ENCODE measurements at places on chromosomes 5 and 9.

GRCh38 chr5:147369742-147370374 is 135.0 kb downstream of the STK32A start:
- DNase-seq: no peak

DNA sequence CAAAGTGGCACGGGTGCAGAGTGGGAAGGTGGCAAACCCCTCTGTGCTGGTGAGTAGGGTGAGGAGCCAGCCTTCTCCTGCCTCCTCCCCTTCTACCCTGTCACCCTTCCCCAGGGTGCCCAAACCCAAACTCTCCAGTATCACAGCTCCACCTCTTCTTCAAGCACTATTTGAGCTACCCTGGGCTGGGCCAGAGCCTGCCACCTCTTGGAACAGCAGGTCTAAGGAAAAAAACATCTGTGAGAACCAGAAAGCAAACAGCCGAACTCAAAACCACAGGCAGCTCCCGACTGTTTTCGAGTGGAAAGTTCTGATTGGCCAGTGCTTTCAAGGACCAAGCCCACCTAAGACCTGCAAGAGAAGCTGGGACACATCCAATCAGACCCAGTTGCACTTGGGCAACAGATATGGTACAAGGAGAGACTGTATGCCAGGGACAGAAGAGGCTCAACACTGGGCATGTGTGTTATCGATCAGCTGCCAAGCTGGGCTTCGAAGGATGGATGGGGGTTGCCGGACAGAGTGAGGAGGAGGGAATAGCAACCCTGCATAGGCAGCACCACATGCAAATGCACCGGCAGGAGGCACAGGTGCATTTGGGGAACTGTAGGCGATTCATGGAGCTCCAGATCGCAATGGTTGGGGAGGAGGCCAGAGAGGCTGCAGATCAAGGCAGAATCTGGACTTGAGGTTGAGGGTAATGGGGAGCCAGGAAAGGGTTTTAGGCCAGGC is 19.7 kb downstream of the ACSL6 start:
- no peak for DNase-seq

- DNase-seq: no peak
Measured at GRCh38 chr9:83521011-83521410, 17.2 kb downstream of the FRMD3 start.

DNA sequence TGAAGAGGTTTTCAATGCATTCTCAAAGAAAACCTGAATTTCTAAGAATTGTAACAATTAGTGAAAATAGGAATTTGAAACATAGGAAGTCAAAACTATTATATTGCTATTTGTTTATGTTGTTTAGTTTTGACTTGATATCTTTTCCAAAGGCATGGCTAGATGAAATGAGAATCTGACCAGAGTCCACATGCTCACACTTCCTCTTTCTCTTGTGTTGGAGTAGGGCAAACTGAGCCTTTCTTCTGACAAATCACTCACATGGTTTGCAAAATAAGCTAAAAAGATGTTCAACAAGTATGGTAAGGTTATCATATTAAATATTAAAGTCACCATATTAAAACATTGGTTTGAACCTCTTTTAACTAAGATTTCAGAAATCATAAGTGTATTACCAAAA is 512.6 kb downstream of the ISL1 start:
- DNase-seq: no peak

- DNase-seq: no peak
Measured at GRCh38 chr5:142849880-142850279, 79.7 kb downstream of the ARHGAP26 start.

DNA sequence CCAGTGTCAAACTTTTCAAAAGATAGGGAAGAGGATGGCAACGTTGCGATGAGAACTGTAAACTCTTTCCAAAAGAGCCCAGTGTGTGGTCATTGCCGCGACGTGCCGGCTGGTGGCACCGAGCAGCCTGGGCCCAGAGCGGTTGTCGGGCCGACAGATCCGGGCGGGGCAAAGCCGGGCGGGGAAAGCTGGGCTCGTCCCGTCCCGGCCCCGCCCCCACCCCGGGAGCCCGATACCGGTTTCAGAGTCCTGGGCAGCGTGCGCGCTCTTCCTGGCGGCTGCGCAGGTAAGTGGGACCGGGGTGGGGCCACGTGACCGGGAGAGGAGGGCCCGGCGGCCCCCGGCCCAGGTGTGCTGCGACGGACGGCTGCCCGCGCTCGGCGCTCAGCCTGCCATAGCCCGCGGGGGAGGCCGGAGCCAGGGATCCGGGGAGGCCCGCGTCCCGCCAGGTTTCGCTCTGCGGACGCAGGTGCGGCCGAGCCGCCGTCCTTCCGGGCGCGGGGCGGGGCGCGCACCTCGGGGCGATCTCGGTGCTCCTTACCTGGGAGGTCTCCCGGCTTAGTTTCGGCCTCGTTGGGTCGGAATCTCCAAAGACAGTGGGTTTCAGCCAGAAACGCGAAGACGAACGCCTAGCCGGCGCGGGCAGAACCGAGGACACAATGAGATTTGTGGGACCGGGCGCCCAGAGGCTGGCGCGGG is at the start of gene MARVELD2:
Gene MARVELD2, plus strand, starts transcription at position 232 of the 699 bp plus-strand sequence. CDS start 4,270 bp downstream, outside the sequence.
- peak; percentile 3 for DNase-seq

DNA sequence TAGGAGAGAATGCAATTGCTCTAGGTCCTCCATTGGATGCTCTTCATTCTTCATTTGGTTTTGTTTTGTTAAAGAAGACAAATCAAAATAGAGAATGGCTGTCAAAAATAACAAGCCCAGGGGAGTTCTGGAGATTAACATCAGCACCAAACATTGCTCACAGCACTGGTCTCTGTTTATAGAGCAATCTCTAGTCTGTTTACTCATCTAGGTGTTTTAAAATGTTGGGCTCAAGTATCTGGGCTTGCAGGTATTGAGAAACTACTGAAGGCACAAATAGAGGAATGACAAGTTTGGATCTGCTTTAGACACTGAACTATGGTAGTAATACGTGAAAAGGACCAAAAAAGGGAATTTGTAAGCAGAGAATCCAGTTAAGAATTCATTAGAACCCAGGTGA is 77.0 kb upstream of the TMC1 start:
- DNase-seq: no peak

DNA sequence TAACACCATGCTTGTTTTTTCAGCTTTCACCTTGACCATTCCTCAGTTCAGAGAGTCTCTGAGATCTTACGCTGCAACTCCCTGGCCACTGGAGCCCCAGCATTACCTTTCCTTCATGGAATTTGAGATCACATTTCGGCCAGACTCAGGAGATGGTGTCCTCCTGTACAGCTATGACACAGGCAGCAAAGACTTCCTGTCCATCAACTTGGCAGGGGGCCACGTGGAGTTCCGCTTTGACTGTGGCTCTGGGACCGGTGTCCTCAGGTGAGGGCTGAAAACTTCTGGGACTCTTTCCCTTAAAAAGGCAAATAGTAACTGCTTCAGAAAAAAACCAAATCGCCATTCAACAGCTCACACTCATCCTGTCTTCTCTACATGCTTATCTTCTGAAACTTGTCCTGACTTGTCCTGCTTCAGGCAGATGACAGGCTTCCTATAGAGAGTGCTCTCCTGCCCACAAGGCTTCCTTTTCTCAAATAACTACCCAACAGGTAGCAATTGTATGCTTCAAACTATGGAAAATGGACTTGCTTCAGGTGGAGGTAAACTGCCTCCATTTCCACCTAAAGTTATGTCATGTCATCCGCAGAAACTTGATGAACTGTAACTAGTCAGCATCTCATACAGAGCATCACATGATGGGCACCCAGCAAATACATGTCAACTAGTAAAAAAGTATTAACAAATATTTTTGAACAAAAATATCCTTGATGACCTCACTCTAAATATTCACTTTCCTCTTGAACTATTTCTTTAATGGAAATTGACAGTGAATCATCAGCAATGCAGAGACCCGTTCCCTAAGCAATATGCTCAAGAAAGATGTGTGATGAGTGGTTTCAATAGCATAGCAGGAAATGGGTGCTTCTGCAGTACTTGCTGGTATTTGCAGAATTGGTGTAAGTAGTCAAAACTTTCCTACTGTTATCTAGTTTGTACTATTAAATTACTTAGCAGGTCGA is 129.2 kb downstream of the LIFR start:
- DNase-seq: no peak

DNA sequence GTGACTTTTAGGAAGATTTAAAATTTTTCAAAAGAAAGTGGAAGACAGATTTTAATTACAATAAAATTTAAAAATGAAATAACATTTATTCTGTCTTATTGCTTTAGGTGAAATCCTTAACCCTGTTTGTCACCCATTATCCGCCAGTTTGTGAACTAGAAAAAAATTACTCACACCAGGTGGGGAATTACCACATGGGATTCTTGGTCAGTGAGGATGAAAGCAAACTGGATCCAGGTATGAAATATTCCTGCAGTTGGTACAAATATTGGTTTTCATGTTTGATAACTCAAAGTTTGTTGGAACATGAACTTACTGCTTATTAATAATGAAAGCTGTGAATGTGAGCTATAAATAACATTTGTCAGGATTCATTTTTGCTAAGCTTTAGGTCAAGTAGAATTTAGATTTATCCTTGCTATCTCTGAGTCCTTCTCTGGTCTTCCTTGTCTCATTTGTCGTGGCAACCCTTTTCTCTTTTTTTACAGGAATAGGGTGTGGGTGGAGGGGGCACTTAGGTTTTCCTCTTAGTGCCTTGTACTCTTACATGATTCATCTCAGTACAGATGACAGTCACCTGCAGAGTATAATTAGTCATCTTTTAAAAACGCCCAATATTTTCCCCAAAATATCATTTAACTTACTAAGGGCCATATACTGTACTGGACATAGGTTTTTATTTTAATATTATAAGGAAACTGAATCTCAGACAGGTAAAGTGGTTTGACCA is 95.3 kb upstream of the RASGRF2 start:
- no peak for DNase-seq

- DNase-seq: no peak
Measured at GRCh38 chr5:80069918-80070318, 34.8 kb downstream of the THBS4 start.

- DNase-seq: no peak
Measured at GRCh38 chr5:142737179-142737578, 33.0 kb upstream of the ARHGAP26 start.

DNA sequence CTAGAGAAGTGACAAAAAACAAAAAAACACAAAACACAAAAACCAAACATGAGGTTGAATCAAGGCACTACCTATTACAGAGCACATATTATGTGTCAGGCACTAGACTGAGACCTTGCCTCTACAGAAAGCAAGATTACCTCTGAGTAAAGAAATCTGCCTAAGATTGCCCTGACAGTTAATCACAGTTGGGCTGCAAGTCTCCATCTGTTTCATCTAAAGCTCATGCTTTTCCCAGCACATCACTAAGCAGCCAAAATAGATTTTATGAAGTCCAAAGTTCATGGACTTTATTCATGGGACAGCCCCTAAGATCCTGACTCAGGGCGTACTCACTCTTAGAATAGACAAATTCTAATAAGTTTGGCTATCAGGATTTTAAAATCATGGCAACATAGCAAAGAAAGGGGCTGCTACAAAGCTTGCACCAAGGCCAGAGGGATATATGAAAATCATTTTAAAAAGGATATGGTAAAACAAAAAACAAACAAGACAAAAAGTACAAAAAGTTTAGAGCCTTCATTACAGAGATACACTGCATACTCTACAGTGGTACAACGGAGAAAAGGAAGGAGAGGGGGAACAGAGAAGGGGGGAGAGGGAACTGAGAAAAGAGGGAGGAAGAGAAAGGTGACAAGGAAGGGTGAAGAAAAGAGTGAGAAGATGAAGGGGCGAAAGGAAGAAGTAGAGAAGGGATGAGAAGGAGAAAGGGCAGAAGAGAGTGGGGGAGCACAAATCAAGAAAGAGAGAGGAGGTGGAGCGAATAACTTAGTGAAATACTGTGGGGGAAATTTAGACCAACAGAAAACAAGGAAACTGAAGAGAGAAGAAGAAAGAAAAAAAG is 58.2 kb downstream of the RICTOR start:
- no peak for DNase-seq

DNA sequence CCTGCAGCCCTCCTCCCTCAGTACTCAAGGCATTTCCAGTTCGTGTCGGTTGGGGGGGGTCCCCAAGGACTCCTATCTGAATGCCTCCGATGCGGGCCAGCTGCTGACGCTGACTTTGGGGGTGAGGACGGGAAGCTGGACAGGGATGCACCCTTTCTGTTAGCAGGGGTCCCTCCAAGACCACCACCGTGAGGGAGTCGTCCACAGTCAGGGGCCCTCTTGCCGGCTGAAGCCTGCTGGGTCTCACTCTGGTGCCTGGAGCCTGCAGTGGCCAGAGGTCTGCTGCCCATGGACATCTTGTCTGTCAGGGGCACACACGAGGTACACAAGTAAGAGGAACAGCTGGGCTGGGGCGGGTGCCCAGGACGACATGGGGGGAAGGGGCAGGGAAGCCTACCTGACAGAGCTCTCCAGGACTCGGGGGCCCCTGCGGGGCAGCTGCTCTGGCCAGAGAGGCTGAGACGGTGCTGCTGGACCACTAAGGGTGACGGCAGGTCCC is 9.1 kb upstream of the ZDHHC11 start:
- no peak for DNase-seq

DNA sequence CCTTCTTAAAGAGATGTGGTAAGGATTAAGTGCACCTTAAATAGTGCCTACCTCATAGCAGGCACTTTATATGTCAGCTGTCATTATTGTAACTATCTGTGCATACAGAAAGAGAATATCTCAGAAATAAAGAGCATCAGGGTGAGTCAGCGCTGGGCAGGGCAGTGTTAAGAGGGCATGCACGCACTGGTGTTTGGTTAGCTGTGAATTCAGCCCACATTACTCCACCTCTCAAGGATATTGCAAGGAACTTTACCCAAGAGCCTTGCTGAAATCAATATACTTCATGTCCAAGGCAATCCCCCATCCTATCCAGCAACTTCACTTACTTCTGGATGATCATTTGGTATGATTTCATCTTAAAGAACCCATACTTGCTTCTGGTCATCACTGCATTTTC is 300.9 kb downstream of the NTRK2 start:
- DNase-seq: no peak

DNA sequence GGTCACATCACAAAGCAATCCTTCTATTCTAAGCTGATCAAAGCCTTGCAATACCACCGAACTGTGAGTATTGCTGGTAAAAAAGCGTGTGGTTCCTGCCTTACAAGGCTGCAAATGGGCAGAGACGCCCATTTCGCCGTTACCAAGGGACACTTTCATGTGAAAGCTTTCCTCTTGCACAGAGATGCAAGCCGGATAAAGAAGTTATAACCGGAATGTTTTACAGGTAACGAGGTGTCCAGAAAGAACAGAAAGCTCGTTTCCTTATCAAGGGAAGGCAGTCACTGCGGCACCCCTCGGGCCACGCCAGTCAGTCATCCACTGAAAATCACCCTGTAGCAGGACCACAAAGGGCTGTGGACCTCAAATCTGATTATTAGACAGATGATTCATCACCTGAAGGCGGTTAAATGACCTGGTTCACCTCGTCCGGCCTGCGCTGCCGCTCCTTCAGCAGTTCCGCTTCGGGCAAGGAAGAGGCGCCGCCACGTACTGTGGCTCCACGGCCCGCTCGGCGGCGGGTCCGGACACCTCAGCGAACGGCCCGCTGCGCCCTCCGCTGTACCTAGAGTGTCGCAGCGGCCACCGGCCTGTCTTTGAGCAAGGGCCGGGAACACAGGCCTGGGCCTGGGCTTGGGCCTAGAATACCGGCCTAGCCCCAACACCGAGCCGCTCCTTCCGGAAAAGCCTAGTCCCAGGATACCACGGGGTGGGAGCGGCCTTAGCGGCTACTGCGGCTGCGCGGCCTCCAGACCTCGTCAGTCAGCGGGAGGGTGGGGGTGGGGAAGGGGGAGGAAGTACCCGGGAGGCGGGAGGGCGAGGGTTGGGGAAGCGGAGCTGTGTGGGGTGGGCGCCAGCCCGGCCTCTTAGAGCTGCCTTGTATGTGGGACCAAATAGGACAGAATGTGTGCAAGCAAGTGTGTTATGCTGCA is at the start of gene KLHL9:
Gene KLHL9, minus strand, starts transcription at position 704 of the 932 bp plus-strand sequence. Its CDS starts 545 bp downstream, at position 159.
- DNase-seq: peak; percentile 77

GRCh38 chr5:73213566-73213998 is 40.6 kb downstream of the TMEM174 start:
- no peak for DNase-seq

- DNase-seq: no peak
Measured at GRCh38 chr5:158159621-158160020, 300.7 kb upstream of the CLINT1 start.
